K562 (cell line): ENCODE measurements at places on chromosomes 16 and 17. TPM values are rescaled to one million over a fixed set of nuclear protein-coding genes. Genes with fewer than 3 reads are reported as not detected.

Gene MYO15A
- total RNA-seq: 0.18 and 0.47 TPM in 2 replicates

Gene KCTD5
- total RNA-seq: 39.0 and 40.0 TPM in 2 replicates

DNA sequence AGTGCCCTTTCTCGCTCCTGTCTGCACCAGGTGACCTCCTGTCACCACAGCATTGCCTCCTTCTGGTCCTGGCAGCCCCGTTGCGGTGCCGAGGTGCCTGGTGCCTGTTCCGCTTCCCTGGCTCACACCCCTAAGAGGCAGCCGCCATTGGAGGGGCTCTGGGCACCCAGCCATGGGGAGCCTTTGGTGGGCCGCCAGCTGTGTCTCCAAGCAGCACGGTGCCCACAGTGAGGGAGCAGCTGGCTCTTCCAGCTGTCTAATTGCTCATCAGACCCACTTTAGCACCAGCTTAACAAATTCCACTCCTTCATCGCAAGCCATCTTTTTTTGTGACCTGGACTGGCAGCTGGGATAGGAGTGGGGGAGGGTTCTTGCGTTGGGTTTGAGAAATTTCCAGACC lies 276.1 kb downstream of the SNX29 start:
- H3K4me3 ChIP-seq: no peak overlapping the region
- DNase-seq: no peak
- no peaks in the 10 kb centered on the region for H3K4me1 ChIP-seq

DNA sequence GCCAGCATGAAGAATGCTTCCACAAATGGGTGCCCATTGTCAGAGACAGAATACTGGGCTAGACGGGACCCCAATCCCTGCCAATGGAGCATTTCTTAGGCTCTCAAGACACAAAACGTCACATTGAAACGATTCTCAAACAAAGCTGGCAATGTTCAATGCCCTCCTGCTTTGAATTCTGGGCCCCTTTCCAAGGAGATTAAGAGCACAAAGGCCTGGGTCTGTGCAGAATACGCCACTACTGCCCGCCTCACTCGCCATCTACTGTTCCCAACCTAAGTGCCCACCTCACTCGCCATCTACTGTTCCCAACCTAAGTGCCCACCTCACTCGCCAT lies 9.7 kb downstream of the CFAP20 start:
- no peak overlapping the region for H3K4me3 ChIP-seq
- H3K27ac ChIP-seq: no peak overlapping the region
- no peak for DNase-seq
- peaks cover 29% of the 10 kb centered on the region for H3K4me1 ChIP-seq
- no peaks in the 10 kb centered on the region for H3K27me3 ChIP-seq
- H3K36me3 ChIP-seq: peaks cover 30% of the 10 kb centered on the region

DNA sequence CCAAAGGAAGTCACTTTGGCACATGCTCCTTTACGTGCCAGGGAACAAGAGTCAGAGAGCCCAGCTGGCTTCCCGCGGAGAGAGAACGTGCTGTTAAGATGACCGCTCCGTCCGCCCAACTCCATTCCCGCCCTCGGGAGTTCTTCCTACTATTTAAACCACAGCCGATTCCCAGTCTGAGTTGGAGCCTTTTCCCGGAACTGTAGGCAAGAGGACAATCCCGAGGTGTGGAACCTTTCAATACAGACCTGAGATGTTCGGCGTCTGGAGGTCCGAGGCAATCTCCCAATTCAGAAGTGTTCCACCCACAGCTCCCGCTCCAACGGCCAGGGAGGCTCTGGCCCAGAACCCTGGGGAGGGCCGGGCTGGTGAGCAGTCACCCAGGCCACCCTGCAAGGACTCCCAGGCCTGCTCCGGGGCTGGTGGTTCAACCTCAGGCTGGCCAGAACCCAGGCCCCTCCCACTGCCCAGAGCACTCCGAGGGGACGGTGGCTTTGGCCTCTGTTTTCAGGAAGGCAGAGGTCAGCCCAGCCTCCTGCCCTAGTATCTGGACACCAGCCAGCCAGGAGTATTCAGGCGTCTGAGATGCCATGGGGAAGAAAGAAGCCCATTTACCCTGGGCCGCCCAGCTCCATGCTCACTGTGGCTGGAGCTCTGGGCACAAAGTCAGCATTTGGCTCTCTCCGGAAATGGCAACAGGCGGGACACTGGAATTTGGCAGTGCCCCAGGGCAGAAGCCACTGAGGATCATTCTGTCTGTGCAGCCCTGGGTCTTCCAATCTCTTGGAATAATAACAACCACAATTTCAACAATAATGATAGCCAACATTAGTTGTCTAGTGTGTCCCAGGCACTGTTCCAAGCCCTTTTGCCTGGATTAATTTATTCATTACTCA lies 21.4 kb downstream of the EMP2 start:
- DNase-seq: no peak
- peaks cover 5% of the 10 kb centered on the region for H3K4me1 ChIP-seq
- H3K27ac ChIP-seq: no peak overlapping the region
- H3K27me3 ChIP-seq: peaks cover 2% of the 10 kb centered on the region
- H3K36me3 ChIP-seq: no peaks in the 10 kb centered on the region

- DNase-seq: no peak
- no peak overlapping the region for H3K27ac ChIP-seq
- H3K36me3 ChIP-seq: no peaks in the 10 kb centered on the region
- H3K4me1 ChIP-seq: no peaks in the 10 kb centered on the region
- no peak overlapping the region for H3K4me3 ChIP-seq
- peaks cover 13% of the 10 kb centered on the region; the same call in 2 of the 3 replicates for H3K27me3 ChIP-seq
These were observed 48.1 kb upstream of the SIAH1 start for GRCh38 chr16:48433116-48433849.

- no peaks in the 10 kb centered on the region for H3K4me1 ChIP-seq
- H3K27me3 ChIP-seq: peaks cover 7% of the 10 kb centered on the region
- H3K36me3 ChIP-seq: no peaks in the 10 kb centered on the region
These were observed 48.8 kb upstream of the DLX4 start for GRCh38 chr17:49920030-49920769.

- no peaks in the 10 kb centered on the region; the same call in 2 of the 3 replicates for H3K4me1 ChIP-seq
- no peaks in the 10 kb centered on the region for H3K27me3 ChIP-seq
- H3K27ac ChIP-seq: no peak overlapping the region
- no peak overlapping the region for H3K4me3 ChIP-seq
These were observed 168.0 kb downstream of the AHSP start for GRCh38 chr16:31695667-31696066.

DNA sequence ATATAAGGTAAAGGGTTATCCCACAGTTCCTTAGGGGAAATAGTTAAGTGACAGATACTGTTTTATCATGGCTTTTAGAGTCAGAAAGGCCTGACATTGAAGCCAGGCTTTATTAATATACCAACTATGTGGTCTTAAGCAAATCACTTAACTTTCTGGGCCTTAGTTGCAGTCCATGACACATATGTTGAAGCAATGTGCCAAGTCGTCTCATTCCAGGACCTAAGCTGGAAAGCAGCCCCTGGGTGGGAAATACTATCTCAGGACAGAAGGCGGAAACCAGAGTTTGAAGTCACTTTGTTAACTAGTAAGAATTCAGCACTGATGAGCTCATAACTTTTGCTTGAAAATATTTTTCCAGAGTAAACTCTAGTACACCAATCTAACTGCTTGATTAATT lies 80.0 kb downstream of the USP32 start:
- no peak for DNase-seq
- peaks cover 15% of the 10 kb centered on the region; the same call in 2 of the 3 replicates for H3K36me3 ChIP-seq
- no peak overlapping the region for H3K4me3 ChIP-seq

DNA sequence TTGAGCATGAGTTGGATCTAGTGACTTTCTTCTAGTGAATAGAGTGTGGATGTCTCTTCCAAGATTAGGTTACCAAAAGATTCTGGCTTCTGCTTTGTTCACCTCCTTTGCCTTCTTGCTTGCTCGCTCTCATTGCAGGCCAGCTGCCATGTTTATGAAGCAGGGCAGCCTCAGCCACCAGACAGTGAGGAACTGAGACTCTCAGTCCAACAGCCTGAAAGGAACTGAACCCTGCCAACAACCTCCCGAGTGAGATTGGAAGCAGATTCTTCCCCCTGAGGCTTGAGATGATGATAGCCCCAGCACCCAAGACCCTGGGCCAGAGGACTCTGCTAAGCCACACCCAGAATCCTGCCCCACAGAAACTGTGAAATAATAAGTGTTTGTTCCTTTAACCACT lies 48.4 kb downstream of the NOG start:
- H3K27ac ChIP-seq: no peak overlapping the region
- H3K36me3 ChIP-seq: no peaks in the 10 kb centered on the region
- no peak overlapping the region for H3K4me3 ChIP-seq
- no peak for DNase-seq
- peaks cover 1% of the 10 kb centered on the region; the same call in 1 of the 3 replicates for H3K27me3 ChIP-seq
- no peaks in the 10 kb centered on the region for H3K4me1 ChIP-seq

DNA sequence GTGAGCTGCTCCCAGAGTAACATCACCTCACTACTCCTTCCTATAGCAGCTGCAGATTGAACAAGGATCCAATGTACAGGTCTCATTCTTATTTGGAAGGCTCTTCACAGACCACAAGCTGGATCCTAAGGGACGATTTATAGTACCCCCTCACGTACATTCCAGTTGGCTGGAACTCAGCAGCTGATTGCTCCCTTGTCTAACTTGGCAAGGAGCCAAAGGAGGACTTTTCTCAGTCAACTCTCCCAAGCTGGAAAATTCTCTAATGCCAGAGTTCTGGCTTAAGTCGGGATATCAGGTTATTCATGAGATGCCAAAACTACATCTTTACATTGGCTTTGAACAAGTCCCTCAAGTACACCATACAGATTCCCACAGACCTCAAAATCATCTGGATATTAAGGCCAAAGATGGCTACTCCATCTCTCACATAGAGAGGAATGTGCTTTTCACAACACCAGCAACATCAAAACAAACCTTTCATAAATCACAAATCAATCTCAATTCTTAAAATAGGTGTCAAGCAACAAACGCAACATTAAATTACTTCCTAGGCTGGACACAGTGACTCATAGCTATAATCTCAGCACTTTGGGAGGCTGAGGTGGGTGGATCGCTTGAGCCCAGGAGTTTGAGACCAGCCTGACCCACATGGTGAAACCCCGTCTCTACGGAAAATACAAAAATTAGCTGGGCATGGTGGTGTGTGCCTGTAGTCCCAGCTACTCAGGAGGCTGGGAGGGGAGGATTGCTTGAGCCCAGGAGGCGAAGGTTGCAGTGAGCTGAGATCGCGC lies 39.3 kb downstream of the SMG6 start:
- H3K36me3 ChIP-seq: peaks cover 11% of the 10 kb centered on the region; the same call in 2 of the 3 replicates
- H3K27me3 ChIP-seq: no peaks in the 10 kb centered on the region
- no peak overlapping the region for H3K4me3 ChIP-seq

DNA sequence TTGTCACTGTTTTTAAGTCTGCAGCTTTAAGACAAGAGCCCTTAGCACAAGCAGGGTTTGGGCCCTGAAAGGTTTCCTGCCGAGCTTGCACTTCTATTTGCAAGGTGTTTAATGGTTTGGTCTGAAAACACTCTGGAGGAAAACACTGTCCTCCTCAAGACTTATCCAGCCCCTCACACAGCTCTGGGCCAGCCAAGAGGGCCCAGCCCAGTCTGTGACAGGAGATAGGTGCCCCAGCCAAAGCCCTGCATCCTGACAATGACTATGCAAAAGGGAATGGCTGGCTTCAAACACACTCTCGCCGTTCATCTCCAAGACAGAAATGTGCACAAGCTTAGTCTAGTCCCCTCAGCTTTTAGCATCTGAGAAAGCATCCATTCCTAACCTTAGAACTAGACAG lies 26.9 kb downstream of the MPG start:
- H3K36me3 ChIP-seq: peaks cover 49% of the 10 kb centered on the region; the same call in 2 of the 3 replicates
- peaks cover 58% of the 10 kb centered on the region for H3K4me1 ChIP-seq
- no peak overlapping the region for H3K4me3 ChIP-seq
- H3K27ac ChIP-seq: peak overlapping the region; percentile 71
- H3K27me3 ChIP-seq: no peaks in the 10 kb centered on the region

DNA sequence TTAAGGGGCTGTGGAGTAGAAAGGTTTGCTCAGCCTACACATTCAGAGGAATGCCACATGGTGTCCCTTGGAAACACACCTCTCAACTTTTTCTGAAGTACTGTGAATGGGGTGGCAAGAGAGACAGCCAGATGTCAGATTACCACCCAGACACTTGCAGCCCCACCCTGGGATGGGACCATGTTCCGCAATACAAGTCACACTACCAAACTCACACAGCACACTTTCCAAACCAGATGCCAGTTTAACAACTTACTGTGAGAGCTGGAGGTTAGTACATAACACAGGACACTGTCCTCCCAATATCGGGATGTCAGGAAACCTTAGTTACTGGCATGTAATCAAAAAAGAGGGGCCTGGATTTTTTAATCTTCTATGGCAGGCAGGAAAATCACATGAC lies 7.9 kb downstream of the USP7 start:
- H3K27me3 ChIP-seq: no peaks in the 10 kb centered on the region
- no peak for DNase-seq
- H3K27ac ChIP-seq: no peak overlapping the region
- peaks cover 3% of the 10 kb centered on the region; the same call in 2 of the 3 replicates for H3K36me3 ChIP-seq
